T-helper 2 cell (primary cell): ENCODE measurements at places on chromosomes 13 and 19.

GRCh38 chr13:25046985-25047511 is 48.9 kb upstream of the PABPC3 start:
- DNase-seq, result no peak

- DNase-seq, result no peak
These were observed 1495.0 kb upstream of the PCDH20 start for GRCh38 chr13:62910541-62911060.

DNA sequence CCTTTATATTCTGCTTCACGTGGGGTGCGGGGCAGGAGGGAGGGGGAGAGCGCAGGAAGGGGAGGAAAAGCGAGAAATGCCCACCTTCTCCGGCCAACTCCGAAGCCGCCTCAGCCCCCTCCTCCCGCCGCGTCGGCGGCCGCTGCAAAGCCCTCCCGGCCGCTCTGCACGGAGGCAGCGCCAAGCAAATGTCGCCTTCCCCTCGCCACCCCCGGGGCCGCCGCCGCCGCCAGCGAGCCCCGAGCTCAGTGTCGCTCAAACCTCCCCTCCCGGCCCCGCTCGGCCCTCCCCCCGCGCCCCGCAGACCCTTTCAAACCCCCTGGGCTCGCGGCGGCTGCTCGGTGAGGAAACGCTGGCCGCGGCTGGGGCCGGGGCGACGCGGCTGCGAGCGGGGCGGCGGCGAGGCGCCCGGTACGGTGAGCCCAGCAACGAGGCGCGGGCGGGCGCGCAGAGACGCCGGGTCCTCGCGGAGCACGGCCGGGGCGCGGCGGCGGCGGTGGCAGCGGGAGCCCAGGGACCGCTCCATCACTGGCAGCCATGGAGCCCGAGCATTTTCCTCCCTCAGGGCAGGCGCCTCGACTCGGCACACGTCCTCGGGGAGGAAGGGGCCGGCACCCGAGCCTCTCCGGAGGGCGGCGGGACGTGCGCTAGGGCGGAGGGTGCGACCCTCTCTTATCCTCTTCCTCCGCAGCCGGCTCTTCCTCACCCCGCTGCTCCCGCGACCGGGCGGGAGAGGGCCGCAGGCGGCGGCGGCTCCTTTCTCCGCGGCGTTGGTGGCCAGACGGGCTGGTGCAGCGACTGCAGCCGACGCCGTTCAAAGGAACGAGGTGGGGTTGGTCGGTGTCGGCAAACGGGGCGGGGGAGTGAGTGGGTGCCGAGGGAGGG is 463 bp upstream of the TSC22D1 start:
- peak; percentile 20 for DNase-seq

- DNase-seq, result no peak
These were observed 121.4 kb downstream of the ENOX1 start for GRCh38 chr13:43665388-43665787.

- DNase-seq, result no peak
These were observed 251.9 kb downstream of the COL4A1 start for GRCh38 chr13:110055089-110055488.

- DNase-seq, result no peak
These were observed 16.3 kb downstream of the TECR start for GRCh38 chr19:14545716-14546082.

DNA sequence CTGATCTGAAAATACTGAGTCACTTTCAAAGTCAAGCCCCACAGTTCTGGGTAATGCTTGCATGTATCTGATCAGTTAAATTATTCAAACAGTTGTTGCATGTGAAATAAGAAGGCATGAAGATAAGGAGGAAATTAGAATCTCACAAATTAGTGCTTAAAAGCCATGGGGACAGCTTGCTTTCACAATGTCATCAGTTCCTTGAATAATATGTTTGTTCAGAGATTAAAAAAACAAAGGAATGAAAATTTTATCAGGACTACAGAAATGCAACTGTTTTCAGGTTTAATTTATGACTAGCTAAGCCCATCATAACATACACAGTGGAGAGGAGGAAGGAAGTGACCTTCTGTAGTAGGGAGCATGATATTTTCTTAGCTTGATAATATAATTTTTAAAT is 150.1 kb downstream of the OXGR1 start:
- no peak for DNase-seq

- no peak for DNase-seq
These were observed 72.2 kb downstream of the CDADC1 start for GRCh38 chr13:49319951-49320350.

DNA sequence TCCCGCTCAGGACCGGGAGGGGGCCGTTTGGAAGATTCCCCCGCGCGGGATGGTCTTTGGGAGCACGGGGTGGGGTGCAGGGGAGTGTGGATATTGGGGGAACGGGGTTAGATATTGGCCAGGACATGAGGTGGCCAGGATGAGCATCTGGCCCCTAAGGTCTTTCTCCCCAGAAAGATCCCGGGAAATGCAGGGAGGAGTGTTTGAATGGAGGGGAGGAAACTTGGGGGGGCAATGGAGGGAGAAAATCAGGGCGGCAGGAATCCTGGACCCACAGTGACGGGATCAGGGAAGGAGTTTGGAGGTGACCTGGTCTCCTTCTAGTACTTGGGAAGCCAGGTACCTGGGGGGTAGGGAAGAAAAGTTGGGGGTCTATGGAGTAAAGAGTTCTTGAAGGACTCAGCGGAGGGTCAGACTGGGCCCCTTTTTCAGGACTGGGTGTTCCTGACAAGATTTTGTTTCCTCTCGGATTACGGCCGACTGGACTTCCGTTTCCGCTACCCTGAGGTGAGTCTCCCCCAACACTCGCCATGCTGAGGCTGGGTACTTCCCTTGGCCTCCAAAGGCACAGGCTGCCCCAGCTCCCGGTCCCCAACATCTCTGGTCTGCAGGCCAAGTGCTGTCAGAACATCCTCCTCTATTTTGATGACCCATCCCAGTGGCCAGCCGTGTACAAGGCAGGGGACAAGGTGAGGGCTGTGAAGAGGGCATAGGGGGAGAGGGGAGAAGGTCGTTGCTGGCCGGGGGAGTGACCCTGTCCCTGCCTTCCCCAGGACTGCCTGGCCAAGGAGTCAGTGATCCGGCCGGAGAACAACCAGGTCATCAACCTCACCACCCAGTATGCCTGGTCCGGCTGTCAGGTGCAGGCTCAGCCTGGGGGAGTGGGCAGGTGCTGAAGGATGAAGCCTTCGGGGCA is 989 bp downstream of the TMEM145 start:
- DNase-seq, result no peak

DNA sequence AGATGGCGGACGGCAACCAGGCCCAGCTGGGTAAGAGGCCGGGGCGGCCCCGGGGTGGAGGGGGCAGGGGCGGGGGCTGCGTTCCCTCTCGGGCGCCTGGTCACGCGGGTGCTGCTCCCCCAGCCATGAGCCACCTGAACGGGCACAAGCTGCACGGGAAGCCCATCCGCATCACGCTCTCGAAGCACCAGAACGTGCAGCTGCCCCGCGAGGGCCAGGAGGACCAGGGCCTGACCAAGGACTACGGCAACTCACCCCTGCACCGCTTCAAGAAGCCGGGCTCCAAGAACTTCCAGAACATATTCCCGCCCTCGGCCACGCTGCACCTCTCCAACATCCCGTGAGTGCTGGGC is 11.1 kb downstream of the PTBP1 start:
- no peak for DNase-seq

- DNase-seq, result peak; percentile 40
These were observed 9.1 kb downstream of the SPACA6 start for GRCh38 chr19:51702103-51702824.

- DNase-seq, result no peak
These were observed 826 bp downstream of the RASIP1 start for GRCh38 chr19:48739404-48740163.

DNA sequence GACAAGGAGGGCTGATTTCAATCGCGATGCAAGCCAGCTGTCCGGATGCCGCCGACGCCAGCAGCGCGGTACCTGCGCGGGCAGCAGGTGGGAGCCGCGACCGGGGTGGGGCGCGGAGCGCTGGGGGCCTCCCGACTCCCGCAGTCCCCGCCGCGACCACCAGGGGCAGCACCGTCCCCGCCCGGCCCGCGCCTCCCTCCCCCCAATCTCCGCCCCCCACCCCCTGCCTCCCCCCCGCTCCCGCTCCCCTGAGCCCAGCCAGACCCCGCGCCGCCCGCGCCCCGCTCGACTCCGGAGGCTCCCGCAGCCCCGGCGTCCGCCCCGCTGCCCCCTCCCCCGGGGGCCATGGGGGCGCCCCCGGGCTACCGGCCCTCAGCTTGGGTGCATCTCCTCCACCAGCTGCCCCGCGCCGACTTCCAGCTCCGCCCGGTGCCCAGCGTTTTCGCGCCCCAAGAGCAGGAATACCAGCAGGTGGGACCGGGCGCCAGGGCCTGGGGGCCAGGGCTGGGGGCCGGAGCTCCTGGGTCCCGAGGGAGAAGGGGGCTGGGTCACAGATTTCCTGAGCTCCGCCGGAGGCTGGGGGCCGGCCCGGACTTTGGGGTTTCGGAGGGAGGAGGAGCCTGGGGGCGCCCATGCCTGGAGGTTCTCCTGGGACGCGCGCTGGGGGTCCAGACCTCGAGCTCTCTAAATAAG is at the start of gene TTYH1:
Gene TTYH1, plus strand, starts transcription at position 257 of the 693 bp plus-strand sequence. Its CDS starts 89 bp downstream, at position 346.
- no peak for DNase-seq

- DNase-seq, result no peak
These were observed 55.7 kb downstream of the KLF2 start for GRCh38 chr19:16380314-16380695.

- DNase-seq, result no peak
These were observed 85.3 kb downstream of the NHLRC3 start for GRCh38 chr13:39123578-39123977.

GRCh38 chr13:113970810-113971470 is 2.9 kb downstream of the C13orf46 start:
- no peak for DNase-seq

GRCh38 chr13:92137520-92137919 is 739.1 kb downstream of the GPC5 start:
- no peak for DNase-seq

- DNase-seq, result no peak
These were observed 3.2 kb upstream of the LGALS13 start for GRCh38 chr19:39599116-39599515.

DNA sequence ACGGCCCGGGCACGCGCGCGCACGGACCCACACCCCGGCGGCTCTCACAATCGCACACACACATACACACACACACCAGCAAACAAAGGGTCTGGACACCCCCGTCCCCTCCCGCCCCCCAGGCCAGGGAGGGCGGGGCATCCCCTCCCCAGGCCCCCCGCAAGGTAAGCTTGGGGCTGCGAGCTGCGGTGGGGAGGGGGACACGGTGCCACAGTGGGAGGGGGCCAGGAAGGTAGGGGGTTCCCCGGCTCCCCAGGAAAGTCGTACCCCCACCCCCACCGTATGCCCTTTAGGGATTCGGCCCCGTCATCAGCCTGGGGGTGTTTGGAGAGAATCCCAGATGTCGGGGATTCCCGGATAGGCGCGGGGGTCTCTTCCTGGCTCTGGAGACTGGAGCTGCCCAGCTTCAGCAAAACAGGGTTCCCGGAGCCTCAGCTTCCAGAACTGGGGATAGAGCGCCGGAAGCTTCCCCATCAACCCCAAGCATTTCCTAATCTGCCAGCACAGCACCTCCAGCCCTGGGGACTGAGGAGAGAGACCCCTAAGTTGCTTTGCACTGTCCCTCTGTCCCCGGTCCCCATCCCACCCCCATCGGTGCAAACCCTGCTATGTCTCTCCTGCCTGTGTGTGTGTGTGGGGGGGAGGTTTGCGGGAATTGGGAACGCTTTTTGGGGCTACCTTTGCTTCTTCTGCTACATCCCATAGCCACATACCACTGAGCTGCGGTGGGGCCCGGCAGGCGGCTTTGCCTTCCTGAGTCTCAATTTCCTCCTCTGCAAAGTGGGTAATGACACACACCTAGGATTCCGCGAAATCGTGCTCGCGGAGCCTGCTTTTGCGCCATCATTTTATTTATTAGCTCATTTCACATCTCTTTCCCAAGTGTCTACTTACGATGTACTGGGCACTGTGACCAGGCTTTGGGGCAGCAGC is 1.8 kb upstream of the CDC37 start:
- DNase-seq, result no peak

- no peak for DNase-seq
These were observed 16.8 kb downstream of the MPND start for GRCh38 chr19:4360081-4360569.

- DNase-seq, result no peak
These were observed 111.4 kb upstream of the SOX1 start for GRCh38 chr13:111955412-111956065.

- DNase-seq, result no peak
These were observed 12.1 kb downstream of the PRR22 start for GRCh38 chr19:5772416-5772815.

DNA sequence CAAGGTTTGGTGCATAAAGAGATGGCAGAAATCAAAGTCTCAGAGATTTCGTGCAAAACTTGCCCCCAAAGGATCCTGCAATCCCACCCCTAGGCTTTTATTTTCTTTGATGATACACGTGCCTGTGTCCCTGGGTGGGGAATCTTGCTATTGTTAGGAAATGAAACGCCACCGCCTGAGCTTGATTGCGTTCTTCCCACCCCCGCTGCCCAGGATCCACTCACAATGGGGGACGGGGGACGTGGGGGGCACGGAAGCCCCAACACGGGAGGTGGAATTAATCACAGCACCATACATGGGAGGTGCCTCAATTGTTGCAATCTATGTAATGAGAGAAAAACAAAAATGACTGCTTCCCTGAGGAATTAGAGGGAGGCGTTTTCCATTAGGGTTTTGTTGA is 39.6 kb downstream of the ZNRF4 start:
- no peak for DNase-seq

DNA sequence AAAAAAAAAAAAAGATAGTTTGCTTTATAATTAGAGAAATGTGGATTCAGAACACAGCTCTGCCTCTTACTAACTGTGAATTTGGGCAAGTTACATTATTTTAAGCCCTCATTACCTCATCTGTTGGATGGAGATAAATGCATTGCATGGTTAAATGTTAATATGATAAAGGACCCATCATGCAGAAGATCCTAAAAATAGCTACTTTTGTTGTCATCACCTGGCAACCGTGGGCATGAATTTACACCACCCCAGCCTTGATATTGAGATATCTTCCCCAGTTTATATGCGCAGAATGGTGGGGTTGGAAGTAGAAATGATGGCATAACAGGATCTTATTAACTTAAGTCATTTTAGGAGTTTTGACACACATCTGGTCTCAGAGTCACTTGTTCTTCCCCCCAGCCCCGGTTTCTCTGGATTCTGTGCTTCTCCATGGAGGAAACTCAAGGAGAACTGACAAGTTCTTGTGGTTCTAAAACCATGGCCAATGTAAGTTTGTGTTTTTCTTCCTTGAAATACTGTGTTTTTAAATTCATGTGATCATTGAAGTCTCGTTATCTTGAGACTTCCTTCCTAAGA is 8.9 kb downstream of the ZNF546 start:
- no peak for DNase-seq

DNA sequence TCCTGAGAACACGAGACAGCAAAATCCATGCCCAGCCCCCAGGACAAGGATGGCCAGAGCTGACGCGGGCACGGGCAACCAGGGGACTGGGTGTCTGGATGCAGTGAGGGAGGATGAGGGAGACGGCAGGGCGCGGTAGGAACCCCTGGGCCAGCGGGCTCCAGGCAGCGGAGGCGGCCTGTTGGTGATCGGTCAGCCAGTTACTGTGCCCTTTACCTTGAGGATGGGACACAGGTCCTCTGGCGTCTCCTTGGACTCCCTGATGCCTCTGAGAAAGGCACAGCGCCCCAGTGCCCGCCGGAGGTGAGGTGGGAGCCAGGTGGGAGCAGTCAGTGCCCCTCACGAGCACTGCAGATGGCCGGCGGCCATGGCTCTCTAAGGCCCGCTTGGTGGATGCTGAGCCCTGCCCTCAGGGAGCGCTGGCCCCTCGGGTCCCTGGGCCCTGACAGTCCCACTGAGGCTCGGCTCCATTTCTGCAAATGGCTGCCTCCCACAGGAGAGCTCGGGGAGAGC is 31.2 kb downstream of the C13orf46 start:
- no peak for DNase-seq
